ENCODE measurements at places on chromosomes 13 and 19.

- peak; percentile 25 for DNase-seq
These were observed 22.9 kb downstream of the TLE2 start for GRCh38 chr19:3006075-3006767.

- DNase-seq: no peak
These were observed 144.6 kb downstream of the KCTD12 start for GRCh38 chr13:76741624-76742023.

DNA sequence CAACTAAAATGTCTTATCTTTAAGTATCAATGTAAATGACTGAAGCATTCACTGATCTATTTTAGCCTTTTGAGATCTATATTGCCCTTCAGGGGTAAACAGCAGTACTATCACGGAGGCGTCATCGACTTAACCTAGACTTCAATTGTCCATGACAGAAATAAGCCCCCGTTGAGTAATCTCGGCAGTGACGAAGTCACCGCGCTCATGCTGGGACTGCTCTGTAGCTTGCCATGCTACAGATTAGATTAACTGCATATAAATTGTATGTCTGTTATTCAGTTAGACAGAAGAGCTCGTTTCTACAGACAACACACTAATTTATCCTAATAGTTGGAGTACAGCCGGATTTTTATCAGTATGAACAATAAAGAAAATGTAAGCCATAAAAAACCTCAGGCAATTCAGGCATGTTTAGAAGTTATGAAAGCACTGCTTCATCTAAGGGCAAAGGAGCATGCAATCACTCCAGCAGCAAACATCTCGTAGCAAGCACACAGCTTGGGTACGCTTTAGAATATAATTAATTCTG is 56.6 kb downstream of the TUBGCP3 start:
- DNase-seq: no peak

DNA sequence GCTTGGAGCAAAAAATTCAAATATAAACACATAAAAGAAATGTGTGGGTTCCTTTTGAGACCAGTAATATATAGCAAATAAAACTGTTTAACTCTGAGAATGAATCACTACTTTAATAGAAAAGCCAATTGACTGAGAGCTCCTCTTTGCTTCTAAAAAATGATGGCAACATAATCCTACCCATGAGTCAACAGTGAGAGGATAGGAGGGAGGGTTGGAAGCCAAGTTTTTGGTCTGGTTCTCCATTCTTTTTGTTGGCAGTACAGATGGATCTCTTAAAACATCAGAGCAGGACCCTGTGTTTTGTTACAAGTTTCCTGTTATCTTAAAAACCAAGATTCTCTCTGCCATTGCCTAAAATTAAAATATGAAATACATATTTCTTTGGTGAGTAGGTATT is 50.0 kb upstream of the POSTN start:
- no peak for DNase-seq

GRCh38 chr13:46778890-46779289 is 18.1 kb downstream of the ESD start:
- no peak for DNase-seq

DNA sequence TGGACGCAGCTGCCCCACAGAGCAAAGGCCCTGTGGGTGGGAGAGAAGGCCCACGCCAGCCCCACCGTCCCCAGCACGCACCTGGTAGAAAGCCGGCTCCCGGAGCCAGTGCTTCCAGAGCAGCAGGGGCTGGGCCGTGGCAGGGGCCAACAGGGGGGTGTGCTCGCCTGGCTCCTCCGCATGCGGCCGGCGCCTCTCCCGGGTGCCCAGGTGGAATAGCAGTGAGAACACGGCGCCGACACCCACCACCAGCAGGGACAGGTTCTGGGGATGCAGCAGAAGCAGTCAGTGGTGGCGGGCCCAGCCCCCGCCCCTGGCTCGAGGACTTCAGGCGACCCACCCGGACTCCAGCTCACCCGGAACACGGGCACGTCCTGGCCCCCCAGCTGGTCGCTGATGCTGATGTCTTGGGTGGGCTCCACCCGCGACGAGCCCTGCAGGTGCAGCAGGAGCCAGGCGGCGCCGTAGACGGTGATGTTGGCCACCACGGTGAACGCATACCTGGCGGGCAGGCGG is 8.9 kb downstream of the TEKTIP1 start:
- no peak for DNase-seq

- DNase-seq: no peak
These were observed 277.6 kb upstream of the DACH1 start for GRCh38 chr13:72144636-72145035.

- DNase-seq: no peak
These were observed 261.9 kb downstream of the KCNRG start for GRCh38 chr13:50277127-50277526.

DNA sequence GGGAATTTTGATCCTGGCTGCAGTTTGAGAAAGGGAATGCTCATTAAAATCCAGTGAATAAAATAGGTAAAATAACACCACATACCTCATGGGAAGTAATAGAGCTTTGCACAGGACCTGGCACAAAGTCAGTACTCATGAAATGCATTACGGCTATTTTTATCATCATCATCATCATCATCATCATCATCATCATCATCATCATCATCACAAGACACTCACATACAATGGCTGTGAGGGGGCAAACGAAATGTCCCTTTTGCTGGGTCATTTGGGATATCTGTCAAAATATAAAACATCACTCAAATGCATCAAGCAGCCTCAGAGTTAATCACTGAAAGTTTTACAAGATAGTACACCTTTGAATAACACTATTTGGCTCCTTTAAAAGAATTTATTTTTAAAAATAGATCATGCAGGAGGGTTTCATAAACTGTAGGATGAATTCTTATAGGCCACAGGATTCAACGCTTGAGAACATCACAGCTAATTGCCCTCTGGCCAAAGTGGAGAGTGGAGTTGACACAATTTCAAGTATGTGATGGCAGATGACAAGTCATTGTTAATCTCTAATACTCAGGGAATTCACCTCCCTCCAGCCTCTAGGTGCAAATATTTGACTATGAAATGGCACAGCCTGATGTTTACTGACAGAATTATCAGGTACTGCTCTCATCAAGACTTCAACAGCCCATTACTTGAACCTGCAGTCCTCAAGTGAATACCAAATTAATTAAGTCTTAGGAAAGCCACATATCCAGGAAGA is 14.2 kb upstream of the ZNF599 start:
- no peak for DNase-seq

DNA sequence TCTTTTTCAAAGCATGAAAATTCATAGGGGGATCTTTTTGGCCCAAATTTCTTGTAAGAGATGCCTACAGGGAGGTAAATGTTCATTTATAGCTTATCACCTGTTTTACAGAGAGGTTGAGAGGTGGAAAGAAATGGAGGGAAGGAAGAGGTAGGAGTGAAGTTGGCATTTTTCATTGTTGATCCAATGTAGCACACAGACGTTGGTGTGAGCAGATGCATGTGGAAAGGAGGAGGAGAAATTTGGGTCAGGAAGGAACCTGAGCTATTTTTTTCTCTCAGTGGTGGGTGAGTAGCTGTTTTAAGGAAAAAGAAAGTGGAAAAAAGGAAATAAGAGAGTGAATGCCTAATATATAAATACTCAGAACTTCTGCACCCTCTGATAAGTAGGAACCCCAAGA is 9.9 kb upstream of the SMIM17 start:
- no peak for DNase-seq

DNA sequence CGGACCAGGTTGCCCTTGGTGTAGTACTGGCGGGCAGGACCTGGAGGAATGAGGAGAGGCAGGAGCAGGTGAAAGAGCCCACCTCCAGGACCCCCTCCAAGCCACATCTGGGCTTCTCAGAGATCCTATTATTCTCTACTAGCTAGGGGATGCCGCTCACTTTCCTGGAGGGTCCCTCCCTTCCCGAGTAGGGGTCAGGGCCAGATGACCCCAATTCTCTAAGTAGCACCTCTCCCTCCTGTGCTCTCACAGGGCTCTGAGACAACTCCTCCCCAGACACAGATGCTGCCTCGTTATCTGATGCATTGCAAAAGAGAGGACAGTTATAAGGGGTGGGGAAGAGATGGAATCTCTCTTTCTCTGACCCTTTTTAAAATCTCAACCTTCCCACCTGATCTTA is 22.9 kb downstream of the GP6 start:
- no peak for DNase-seq

GRCh38 chr13:41930154-41930553 is 30.8 kb downstream of the VWA8 start:
- no peak for DNase-seq

DNA sequence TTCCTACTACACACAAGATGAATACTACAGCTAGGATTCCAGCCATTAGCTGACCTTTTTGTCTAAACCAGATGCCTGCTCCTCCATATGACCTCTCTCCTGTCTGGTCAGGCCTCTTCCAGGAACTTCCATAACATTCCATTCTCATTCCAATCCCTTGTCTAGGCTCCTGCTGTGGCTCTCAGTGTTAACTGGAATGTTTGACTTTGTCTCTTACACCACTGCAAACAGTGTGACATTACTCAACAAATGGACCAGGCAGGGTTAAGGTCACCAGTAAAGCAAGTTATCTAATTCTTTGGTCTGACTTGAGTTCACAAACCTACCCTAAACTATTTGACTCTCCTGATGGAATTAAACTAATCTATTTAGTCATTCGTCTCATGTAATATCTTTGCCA is 2.1 kb upstream of the GPC6 start:
- no peak for DNase-seq

DNA sequence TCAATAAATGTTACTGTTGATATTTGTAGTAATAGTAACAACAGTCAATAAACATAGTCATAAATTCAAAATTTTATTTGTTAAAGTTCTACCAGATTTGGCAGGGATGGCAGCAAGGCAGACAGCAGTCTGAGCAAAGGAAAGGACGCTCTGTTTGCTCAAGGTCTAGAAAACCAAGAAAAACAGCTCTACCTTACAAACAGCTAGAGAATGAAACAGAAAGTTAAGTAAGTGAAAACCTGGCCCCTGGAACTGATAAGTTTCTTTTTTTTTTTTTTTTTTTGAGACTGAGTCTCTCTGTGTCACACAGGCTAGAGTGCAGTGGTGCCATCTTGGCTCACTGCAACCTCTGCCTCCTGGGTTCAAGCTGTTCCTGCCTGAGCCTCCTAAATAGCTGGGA is 27.9 kb downstream of the ENOX1 start:
- no peak for DNase-seq

DNA sequence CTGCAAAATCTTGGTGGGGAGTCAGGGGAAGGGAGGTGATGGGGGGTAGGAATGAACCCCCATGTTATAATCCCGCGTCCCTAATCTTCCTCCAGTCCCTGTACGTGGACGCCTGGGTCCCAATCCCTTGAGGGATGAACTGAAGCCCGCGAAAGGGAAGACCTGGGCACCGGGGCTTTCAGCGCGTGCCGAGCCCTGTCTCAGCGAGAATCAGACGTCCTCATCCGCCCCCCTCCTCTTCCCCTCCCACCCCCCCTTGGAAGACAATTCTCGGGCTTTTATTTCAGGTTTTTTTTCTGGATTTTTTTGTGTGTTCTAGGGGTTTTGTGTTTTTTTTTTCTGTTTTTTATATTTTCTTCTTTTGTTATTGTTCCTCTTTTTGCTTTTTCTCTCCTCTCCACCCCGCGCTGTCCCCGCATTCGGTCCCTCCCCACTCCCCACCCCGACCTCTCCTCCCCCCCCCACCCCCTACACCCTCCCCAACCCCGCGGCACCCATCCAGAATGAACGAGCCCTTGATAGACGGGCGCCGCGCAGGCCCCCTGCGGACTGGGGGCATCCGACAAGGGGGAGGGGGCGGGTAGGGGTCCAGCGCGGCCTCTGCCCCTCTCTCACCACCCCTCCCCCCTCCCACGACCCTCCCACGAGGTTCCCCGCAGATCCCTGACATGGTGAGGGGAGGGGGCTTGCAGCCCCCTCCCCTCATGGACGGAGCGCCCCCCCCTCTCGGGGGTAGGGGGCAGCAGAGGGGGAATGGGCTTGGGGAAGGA is 10.3 kb downstream of the C19orf81 start:
- DNase-seq: no peak

DNA sequence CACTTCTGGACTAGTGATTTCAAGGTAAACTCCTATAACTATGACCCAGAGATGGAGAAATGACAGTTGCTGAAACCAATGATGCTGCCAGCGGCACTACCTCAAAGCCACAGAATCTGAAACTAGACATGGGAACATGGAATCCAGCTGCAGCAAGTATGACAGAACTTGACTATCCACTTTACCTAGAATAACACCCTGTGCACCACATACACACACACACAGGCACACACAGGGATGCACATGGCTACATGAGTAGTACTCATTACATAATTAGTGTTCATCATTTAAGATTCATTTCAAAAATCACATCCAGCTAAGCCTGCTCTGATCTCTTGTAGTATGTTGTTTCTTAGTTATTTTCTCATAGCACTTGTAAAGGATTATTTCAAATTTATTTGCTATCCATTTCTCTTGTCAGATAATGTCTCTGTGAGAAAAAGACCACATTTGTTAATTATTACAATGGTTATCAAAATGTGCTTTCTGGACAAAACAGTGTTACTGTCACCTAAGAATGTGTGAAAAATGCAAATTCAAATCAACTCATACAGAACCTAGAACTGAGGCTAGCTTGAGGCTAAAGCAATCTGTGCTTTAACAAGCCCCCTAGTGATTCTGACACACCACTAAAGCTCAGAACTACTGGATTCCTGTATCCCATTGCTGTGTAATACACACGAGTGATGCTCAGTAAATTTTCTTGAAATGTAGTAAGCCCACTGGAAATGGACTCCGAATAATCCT is 59.4 kb downstream of the WTIP start:
- no peak for DNase-seq

- no peak for DNase-seq
These were observed 101.3 kb downstream of the VWA8 start for GRCh38 chr13:41859565-41859964.

DNA sequence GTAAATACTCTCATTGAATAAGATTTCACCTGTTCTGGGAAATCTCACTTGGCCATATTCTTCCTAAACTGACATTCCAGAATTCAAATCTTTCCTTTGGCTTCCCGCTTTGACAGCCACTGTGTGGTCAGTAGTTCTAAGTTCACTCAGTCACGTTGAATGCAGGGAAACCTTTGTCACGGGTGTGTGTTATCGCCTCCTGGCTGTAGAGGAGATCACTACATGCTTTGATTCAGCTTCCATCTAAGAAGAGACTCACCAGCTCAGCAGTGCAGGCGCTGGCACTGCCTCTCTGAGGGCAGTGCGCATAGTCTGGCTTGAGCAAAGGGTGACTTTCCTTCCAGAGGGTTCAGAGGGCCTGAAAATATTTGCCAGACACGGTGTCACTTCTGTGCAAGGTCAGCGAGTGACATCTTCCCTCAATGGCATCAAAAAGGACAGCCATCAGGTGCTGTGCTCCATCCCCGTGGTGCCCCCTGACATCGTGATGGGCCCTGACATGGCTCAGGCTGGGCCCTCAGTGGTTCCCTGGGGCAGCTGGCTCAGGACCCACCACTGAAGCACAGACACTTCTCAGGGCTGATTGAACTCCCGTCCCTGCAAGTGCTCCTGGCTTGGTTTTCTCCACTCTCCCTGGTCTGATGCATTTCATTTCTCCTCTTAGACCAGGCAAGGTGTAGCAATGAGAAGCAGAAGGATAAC is 635.4 kb upstream of the ARGLU1 start:
- DNase-seq: no peak

GRCh38 chr13:106498158-106498557 is 37.3 kb downstream of the EFNB2 start:
- no peak for DNase-seq

GRCh38 chr13:108851660-108852059 is 222.2 kb downstream of the MYO16 start:
- no peak for DNase-seq

GRCh38 chr13:37641391-37641790 is 42.8 kb upstream of the POSTN start:
- no peak for DNase-seq
